ENCODE measurements at places on chromosomes 4 and X.

GRCh38 chr4:70522626-70523025 lies 4.3 kb downstream of the AMTN start:
- no peak for DNase-seq

DNA sequence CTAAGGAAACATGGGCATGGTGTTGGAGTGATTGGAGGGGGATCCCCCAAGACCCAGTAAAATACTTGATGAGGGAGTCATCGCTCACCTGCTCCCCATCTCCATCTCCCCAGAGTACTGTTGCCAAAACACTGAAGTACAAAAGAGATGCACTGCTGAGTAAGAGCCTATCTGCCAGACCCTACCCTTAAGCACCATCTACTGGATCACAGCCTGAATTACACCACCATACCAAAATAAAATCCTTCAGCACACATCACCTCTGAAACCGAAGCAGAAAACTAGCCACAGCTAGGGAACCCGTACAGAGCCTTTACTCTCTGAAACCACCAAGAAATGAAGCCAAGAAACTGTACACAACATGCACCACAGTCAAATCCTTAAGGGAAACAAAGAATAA lies 466.3 kb upstream of the ACTRT1 start:
- DNase-seq, result no peak

GRCh38 chr4:139020384-139020783 lies 4.8 kb downstream of the NOCT start:
- no peak for DNase-seq

DNA sequence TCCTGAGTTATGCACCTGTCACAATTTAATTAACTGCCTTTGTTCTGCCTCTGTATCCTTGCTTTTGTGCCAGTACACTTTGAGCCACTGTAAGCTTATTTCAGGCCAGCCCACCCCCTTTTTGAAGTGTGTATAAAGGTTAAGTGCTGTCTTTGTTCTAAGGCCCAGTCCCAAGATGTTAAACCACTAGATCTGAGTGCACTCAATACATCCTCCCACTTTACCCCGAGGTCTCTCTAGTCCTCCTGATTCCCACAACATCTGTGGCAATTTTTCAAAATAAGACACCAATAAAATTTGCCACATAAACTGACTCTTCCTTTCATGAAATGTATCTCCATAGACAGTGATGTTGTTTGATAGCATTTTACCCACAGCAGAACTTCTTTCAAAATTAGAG lies 124.1 kb upstream of the SPIN4 start:
- no peak for DNase-seq

- DNase-seq, result no peak
These were observed 75.9 kb downstream of the SPATA18 start for GRCh38 chr4:52126966-52127365.

DNA sequence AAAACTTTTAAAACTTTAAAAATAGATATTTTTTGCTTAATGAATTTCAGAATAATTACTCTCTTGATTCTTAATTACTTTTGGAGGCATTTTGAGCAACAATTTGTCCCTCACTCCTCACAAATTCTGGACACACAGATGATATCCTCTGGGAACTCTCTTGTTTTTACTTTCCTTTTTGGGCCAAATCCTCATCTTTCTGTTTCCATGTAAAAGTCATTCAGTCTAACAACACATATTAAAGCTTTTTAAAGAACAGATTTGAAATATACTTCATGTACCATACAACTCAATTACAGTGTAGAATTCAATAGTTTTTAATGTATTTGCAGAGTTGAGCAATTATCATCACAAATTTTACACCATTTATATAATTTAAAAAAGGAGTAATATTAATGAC lies 983.1 kb downstream of the STIM2 start:
- no peak for DNase-seq

DNA sequence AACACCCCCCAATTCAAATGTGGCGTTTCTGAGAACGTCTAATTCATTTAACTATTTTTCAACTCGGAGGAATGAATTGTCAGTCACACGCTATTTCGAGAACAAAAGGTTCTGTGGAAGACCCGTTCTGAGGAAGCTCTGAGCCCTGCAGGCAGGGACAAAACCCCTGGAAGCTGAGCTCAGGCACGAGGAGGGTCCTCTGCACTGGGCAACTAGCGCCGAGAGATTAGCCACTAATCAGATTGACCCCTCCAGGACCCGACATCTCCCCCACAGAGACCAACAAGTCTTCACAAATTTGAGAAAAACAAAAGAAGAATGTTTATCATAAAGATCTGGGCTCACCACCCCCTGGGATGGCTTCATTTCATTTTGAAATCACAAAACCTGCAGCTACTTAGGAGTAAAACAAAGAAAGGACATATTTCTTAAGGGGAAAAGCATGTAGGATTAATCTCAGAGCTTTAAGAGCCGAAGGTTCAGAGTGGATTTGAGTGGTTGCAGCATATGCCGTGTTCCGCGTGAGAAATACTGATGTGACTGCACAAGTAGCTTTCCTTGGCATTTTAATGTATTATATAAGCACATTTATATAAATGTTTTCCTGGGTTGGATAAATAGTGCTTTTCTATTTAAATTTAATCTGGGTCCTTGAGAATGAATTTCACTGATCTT lies 41.8 kb downstream of the ADRA2C start:
- DNase-seq, result no peak

DNA sequence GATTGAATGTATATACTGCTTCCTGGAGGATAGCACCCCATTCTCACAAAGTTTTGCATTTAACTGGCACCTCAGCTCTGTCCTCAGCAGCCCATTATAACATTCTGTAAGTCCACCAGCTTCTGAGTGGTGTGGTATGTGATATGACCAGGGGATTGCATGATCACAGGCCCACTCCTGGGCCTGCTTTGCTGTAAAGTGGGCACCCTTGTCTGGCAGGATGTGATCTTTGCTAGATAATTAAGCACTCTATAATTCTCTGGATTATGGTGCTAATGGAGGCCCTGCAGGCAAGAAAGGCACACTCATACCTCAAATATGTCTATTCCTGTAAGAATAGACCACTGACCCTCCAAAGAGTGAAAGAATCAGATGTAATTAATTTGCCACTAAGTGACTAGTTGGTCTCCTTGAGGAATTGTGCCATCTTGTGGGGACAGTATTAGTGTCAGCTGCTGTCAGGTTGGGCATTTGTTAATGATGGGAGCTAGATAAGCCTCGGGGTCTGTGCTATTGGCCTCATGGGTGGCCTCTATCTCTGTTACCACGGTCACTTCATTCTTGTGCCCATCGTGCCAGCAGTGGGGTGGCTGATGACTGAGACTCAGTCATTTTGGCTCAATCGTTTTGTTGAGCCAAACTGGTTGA lies 2.2 kb upstream of the CFI start:
- DNase-seq, result no peak

GRCh38 chr4:12576409-12576808 lies 907.7 kb downstream of the RAB28 start:
- DNase-seq, result no peak

DNA sequence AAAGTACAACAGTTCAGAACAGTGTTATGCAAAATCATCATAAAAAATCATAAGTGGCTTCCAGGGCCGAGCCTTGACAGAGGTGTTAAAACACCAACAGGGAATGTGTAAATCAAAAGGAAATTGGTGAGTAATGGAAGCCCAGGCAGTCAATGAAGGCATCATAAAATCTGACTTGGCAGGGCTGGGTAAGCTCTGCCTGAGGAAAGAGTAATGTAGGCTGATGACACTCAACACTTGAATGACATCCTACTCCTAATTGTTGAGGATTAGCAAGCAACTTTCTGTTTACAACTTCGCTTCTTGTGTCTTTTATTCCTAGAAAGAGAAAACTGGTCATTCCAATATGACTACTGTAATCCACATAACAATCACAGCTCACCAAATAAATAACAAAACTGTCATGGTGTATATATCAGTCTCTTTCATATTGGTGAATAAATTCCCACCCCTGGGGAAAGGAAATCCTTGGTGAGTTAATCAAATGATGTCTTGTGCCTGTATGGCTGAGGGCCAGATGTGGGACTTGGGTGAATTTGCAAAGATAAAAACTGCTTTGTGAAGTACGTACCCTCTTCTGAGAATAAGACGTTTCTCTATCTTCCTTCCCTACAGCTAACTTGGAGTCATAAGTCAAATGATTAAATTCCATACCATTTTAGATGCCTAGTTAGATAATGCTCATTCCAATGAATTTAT lies 196.8 kb downstream of the DCHS2 start:
- DNase-seq, result no peak

DNA sequence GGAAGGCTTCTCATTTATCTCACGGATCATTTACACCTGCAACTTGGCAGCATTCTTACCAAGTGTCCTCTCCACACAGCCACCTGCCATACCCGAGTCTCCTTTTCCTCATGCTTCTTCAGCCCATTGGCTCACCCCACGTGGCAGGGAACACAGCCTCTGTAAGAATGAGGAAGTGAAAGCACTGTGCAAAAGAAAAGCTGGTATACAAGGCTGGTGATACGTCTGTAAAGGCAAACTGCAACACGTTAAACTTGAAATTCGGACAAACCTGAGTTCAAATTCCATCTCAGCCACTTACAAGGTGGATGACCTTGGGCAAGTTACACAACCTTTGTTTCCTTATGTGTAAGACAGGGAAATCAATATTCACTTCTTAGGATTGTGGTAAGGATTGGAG lies 164.0 kb upstream of the RASGEF1B start:
- DNase-seq, result no peak

DNA sequence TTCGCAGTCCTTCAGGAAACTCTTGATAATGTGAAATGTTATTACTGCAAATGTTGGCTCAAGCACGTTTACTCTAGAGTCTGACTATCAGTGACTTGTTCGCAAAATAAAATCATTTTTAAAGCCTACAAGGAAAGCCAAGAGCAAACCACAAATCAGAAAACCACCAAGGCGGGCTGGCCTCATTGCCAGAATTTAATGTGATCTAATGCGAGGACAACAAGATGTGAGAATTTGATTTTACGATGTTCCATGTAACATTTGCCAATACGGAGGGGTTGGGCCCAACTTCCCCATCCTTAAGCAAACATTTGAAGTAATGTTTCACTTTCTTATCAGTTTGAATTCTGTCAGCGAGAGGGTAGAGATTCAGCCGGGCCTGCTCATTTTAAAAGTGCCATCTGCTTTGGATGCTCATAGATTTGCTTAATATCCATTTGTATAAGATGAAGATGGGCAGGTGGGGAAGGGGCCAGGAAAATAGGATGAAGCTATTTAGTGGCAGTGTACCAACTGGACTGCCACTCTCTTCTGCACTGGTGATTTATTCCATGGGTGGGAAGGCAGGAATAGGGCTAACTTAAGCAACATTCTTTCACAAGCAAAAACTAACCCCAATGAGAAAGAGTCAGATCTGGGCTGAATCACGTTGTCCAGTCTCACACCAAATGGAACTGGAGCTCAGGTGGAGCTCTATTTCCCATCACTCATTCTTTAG lies 225.3 kb downstream of the ANAPC10 start:
- DNase-seq, result no peak

- peak; percentile 2 for DNase-seq
These were observed 848 bp upstream of the KCND1 start for GRCh38 chrX:48972220-48973164.

DNA sequence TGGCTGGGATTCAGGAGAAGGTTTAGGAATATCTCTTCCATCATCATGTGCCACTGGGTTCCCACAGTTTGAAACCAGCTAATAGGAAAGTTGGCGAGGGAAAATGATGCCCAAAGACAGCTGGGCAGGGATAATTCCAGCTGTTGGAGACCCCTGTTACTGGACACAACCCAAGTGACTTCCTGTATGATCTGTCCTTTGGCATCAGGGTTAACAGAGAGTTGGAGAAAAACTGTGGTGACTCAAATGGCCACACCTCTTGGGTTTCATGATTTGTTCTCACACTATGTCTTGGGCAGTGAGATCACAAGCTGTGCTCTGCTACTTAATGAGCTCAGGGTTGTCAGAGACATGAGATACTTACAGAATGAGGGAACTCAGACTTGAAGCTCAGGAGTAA lies 3.8 kb downstream of the FGF16 start:
- no peak for DNase-seq

GRCh38 chr4:2368746-2369437 lies 49.6 kb downstream of the ZFYVE28 start:
- no peak for DNase-seq

- DNase-seq, result no peak
These were observed 39.8 kb downstream of the SNCA start for GRCh38 chr4:89797117-89797516.

- no peak for DNase-seq
These were observed 204.9 kb downstream of the APBB2 start for GRCh38 chr4:41009411-41009810.

DNA sequence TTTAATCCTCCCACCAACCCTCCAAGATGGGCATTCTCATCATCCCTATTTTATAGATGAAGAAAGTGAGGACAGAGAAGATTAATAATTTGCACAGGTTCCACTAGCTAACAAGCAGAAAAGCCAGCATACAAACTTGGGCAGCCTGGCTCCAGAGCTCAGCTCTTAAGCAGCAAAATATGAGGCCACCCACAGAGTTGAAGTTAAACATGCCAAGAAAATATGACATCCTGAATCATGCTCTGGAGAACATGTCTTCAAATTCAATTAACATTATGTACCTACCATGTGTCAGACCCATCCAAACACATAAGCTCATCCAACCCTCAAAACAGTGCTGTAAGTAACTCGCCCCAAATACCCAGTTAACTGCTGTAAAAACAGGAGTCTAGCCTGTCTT lies 33.9 kb downstream of the USP46 start:
- no peak for DNase-seq

DNA sequence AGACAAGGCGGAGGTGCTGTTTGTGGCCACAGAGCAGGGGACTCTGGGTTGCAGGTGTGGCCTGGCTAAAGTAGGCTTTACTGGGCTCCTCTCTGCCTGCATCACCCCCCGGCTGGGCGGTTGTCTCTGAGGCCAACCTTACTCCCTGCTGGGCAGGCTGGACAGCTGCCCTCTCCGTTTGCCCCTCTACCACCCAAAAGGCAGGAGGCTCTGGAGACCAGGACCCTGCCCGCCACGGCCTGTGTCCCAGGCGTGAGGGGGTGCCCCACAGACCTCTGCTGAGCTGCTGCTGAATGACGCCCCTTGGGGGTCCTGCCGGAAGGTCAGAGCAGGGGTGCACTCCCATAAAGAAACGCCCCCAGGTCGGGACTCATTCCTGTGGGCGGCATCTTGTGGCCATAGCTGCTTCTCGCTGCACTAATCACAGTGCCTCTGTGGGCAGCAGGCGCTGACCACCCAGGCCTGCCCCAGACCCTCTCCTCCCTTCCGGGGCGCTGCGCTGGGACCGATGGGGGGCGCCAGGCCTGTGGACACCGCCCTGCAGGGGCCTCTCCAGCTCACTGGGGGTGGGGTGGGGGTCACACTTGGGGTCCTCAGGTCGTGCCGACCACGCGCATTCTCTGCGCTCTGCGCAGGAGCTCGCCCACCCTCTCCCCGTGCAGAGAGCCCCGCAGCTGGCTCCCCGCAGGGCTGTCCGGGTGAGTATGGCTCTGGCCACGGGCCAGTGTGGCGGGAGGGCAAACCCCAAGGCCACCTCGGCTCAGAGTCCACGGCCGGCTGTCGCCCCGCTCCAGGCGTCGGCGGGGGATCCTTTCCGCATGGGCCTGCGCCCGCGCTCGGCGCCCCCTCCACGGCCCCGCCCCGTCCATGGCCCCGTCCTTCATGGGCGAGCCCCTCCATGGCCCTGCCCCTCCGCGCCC lies 920 bp downstream of the HTT-AS start:
- no peak for DNase-seq

- DNase-seq, result no peak
These were observed 1849.2 kb downstream of the STIM2 start for GRCh38 chr4:28709891-28710290.

- no peak for DNase-seq
These were observed 77.0 kb upstream of the C4orf50 start for GRCh38 chr4:6095023-6095752.

Measured in activated effector memory CD4-positive, alpha-beta T cell treated with Interleukin-2 at 50 U/mL for 16 hours (primary cell).